ENCODE measurements at places on chromosomes 2 and 18.

- no peak for DNase-seq
Measured at GRCh38 chr2:68155618-68156017, 2.1 kb upstream of the PNO1 start.

- DNase-seq = no peak
Measured at GRCh38 chr18:22276334-22276713, 106.9 kb downstream of the GATA6 start.

DNA sequence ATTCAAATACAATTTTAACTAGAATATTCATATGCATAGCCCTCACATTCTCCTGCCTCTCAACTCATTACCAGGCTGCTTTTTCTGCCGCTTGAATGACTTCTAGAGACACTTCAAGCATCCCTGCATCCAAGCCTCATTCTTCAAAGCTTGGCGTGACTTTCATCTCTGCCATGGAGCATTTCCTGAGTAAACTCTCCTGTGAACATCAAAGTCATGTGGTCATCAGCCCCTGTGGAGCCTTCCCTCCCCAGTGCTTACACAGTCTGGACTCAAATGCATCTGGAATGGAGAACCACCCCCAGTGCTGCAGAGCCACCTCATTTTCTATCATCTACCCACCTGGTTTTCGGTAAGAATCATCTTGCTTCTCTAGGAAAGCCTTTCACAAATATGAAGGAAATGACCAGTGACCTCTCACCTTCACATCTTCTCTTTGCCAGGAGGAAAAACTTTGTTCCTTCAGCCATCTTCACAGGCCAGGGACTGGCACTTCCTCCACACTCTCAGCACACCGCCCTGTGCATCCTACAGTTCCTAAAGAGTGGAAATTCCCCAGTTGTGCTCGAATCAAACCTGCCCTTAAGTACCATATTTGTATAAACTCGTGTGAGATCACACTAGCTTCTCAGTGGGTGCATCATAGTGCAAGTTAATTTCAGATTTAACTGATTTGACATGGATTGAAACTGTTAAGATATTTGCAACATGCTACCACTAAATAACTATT, 116.4 kb downstream of the COL6A3 start:
- DNase-seq = no peak

DNA sequence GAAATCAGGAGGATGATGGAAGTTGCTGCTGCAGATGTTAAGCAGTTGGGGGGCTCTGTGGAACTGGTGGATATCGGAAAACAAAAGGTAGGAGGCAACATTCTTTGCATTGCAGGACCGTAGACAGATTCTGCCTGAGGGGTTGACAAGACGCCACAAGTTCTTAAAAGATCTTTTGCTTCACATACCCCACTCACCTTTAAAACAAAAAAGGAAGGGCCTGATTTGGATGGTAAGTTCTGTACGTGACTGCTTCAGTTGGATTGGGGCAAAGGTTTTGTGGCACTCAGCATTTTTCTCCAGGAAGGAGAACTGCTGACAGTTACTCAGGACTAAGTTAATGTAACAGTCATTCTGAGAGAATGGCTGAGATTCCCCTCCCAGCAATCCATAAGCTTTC, 5.2 kb downstream of the CNDP2 start:
- no peak for DNase-seq

GRCh38 chr2:191234376-191234775, 10.8 kb upstream of the MYO1B start:
- no peak for DNase-seq

- DNase-seq = no peak
Measured at GRCh38 chr2:181313845-181314244, 143.3 kb upstream of the ITGA4 start.

DNA sequence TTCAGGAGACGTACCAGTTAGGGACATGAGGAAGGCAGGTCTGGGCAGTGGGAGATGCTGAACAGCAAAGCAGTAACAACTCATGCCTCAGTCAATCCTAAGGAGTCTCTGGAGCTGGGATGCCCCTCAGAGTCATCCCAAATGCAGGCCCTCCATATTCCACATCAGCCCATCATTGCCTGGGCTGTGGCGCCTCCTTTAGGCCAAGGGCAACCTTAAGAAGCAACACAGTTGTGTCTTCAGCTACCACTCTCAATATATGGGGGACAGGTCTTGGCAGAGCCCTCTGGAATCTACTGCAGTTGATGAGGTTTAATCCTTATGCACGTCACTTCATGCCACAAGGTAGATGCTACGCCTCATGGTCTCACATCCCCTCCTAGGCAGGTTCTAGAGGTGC, 682.0 kb upstream of the RAB6C start:
- DNase-seq = no peak

- no peak for DNase-seq
Measured at GRCh38 chr18:76855594-76855993, 33.2 kb downstream of the ZNF236 start.

Measured in stimulated activated CD4-positive, alpha-beta T cell treated with anti-CD3 and anti-CD28 coated beads, Interleukin-2, amount 100 ng/mL, for 24 hours (primary cell).